ENCODE measurements at places on chromosomes 1 and 21. TPM values are rescaled to one million over a fixed set of nuclear protein-coding genes. Genes with fewer than 3 reads are reported as not detected.

GRCh38 chr1:207876131-207876530, 34.8 kb downstream of the CD34 start:
- no peaks in the 10 kb centered on the region for H3K27me3 ChIP-seq
- peaks cover 61% of the 10 kb centered on the region for H3K4me1 ChIP-seq
- no peak for DNase-seq
- H3K36me3 ChIP-seq: no peaks in the 10 kb centered on the region

DNA sequence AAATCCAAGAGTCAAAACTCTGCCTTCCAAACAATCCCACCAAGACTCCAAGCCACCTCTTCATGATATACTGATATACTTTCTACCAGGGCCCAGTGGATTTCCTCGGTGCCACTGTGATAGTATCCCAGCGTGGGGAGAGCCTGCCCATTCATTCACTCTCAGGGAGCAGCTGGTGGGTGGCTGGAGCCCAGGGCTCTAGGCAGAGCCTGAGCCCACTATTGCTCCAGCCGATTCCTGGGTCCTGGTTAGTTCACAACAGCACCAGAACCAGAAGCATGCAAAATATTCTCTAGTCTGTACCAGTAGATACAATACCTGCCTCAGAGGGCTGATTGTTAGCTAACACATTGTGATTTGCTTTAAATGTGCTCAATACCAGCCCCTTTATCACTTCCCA, 831 bp downstream of the CSRP1 start:
- peak overlapping the region; percentile 95 for H3K27ac ChIP-seq
- no peaks in the 10 kb centered on the region for H3K27me3 ChIP-seq
- H3K4me1 ChIP-seq: peaks cover 54% of the 10 kb centered on the region
- peaks cover 11% of the 10 kb centered on the region for H3K36me3 ChIP-seq
- no peak for DNase-seq
- peak overlapping the region; percentile 96 for H3K4me3 ChIP-seq

DNA sequence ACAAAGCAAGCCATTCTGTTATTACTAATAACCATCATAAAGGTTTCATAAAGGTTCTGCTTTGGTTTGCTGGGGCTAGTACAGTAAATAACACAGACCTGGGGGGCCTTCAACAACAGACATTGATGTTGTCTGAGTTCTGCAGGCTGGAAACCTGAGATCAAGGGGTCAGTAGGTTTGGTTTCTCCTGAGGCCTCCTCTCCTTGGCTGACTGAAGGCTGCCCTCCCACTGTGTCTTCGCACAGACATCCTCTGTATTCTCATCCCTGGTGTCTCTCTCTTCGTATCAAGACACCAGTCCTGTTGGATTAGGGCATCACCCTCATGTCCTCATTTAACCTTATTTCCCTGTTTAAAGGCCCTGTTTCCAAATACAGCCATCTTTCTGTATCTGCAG, 37.3 kb downstream of the HUNK start:
- H3K4me3 ChIP-seq: no peak overlapping the region
- no peak overlapping the region for H3K27ac ChIP-seq
- H3K36me3 ChIP-seq: no peaks in the 10 kb centered on the region
- DNase-seq: no peak

DNA sequence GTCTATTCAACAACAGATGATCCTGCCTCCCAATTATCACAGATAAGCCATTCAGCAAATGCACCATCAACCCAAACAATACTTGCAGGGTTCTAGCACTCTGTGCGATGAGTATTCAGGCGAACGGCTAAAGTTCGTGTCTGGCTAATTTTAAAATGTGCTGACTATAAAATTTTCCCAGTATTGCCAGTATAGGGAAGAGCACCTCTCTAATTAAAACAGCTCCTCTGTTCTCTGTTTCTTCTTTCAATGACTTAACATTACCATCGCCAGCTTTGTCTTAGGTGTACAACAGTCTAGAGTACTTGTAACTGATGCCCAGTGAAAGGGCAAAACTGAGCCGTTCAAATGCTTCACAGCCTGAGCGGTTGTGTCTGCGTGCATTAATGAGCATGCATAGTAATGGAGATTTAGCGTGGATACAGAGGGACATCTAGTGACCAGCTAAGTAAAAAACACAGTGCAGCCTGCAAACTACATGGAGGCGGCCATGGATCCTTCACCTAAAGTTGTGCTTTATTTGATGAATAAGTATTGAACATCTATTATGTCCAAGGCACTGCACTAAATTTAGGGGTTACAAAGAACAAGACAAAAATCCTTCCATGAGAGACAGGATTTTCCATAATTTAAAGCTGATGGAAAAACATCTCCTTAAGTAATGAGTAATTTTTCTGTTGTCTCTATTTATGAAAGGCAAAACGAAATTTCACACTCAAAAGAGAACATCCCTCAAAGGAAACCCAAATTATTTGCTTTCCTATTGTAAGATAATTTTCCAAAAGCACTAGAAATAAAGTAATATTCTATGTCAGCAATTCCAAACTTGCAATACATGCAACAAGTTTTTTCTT, 120.0 kb downstream of the SETD4 start:
- no peak overlapping the region for H3K4me3 ChIP-seq
- DNase-seq: no peak
- no peaks in the 10 kb centered on the region for H3K4me1 ChIP-seq
- H3K27me3 ChIP-seq: peaks cover 16% of the 10 kb centered on the region

DNA sequence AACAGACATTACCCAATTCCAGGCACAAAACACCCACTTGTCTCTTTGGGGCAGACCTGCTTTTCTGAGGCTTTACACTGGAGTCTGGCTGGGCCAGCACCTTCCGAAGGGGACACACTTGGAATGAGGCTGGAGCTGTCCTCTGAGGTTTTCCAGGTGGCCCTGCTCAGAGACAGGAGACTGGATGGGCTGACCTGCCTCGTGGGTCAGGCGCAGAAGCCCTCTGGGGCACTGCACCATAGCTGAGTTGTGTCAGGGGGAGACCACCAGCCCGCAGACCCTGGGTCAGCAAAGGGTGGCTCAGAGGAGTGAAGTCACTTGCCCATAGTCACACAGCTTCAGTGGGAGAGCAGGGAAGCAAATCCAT, 1.8 kb downstream of the SH2D5 start:
- H3K4me1 ChIP-seq: peaks cover 20% of the 10 kb centered on the region
- DNase-seq: no peak
- peaks cover 46% of the 10 kb centered on the region for H3K27me3 ChIP-seq
- peak overlapping the region; percentile 62 for H3K4me3 ChIP-seq

- H3K36me3 ChIP-seq: peaks cover 3% of the 10 kb centered on the region
- peaks cover 1% of the 10 kb centered on the region for H3K27me3 ChIP-seq
- no peak overlapping the region for H3K4me3 ChIP-seq
Measured at GRCh38 chr1:198155253-198155652, 1.5 kb upstream of the NEK7 start.

DNA sequence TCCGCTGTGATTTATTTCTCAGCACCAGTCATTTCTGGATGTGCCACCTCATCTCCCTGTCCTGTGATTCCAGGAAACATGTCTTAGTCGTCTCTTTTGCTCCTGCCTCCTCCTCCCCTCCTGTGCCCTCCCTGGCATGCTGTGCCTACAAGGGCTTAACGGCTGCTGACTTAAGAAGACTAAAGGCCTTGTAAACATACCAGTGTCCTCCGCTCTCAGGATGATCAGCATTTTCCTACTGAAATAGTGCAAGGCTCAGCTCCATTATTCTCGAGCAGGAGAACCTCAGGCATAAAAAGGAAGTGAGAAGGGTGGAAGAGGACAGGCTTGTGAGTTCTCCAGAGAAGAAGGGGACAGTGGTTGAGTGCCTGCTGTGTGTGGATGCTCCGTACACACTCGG, 61.6 kb upstream of the RUNX3 start:
- no peaks in the 10 kb centered on the region for H3K27me3 ChIP-seq
- no peak for DNase-seq
- peak overlapping the region; percentile 95 for H3K27ac ChIP-seq
- peaks cover 95% of the 10 kb centered on the region for H3K4me1 ChIP-seq
- H3K36me3 ChIP-seq: peaks cover 4% of the 10 kb centered on the region

- H3K4me1 ChIP-seq: peaks cover 29% of the 10 kb centered on the region
- H3K27me3 ChIP-seq: peaks cover 49% of the 10 kb centered on the region
- H3K4me3 ChIP-seq: peak overlapping the region; percentile 85
- DNase-seq: peak; percentile 24
- peak overlapping the region; percentile 81 for H3K27ac ChIP-seq
Measured at GRCh38 chr1:228647523-228648444, 87.5 kb upstream of the RHOU start.

The S100A11 gene
- 412 TPM for total RNA-seq

The DCAF8 gene
- 112 TPM for total RNA-seq

The OXCT2 gene
- total RNA-seq: not detected

The GADD45A gene
- total RNA-seq: 16.6 TPM

All from activated CD4-positive, alpha-beta T cell treated with anti-CD3 and anti-CD28 coated beads, Interleukin-2, amount 10 ng/mL, durations not matched to agents 7 days and 5 days (primary cell).